ENCODE measurements at places on chromosomes 4 and X.

DNA sequence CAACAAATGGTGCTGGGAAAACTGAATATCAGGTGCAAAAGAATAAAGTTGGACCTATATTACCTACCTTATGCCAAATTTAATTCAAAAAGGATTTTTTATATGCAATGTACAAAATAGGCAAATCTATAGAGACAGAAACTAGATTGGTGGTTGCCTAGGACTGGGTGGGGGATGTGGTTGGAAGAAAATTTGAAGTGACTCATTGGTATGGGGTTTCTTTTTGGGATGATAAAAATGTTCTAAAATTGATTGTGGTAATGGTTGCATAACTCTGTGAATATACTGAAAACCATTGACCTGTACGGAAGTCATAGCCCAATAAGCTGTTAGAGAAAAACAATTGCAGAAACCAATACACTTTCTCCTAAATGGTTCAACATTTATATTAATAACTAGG is 72.1 kb downstream of the COL4A5 start:
- no peak for DNase-seq

- DNase-seq = no peak
These were observed 377.5 kb downstream of the CENPC start for GRCh38 chr4:67167849-67168248.

- DNase-seq = no peak
These were observed 1001.6 kb upstream of the IGFBP7 start for GRCh38 chr4:58111818-58112217.

DNA sequence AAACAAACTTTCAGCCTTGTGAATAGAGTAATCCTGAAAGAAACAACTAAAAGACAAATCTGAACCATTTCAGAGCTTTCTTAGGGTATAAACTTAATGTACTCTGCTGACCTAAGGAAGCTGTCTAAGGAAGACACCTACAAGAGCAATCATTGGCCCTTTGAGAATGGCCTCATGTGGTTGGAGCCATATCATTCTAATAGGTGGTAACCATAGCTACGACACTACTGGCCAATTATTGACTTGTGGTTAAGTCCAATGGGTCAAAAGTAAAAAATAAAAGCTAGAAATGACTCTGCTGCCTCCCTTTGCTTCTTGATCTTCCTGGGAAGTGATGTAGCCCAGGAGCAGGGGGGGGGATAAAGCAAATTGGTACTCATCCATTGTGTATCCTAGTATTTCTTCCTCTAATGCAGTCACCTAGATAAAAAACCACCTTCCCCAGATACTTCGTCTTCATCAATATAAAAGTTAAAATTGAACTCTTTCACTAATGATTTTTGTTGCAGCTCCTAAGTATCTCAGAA is 547.0 kb downstream of the ARAP2 start:
- no peak for DNase-seq

GRCh38 chr4:76620723-76621468 is 185.9 kb downstream of the SHROOM3 start:
- no peak for DNase-seq

Measured in cortex of kidney (tissue), 1 donor.